AG09309 (cell line): ENCODE measurements at places on chromosomes 16 and 17.
A peak's percentile ranks its signal among the peaks of the same experiment; 100 is the strongest.

DNA sequence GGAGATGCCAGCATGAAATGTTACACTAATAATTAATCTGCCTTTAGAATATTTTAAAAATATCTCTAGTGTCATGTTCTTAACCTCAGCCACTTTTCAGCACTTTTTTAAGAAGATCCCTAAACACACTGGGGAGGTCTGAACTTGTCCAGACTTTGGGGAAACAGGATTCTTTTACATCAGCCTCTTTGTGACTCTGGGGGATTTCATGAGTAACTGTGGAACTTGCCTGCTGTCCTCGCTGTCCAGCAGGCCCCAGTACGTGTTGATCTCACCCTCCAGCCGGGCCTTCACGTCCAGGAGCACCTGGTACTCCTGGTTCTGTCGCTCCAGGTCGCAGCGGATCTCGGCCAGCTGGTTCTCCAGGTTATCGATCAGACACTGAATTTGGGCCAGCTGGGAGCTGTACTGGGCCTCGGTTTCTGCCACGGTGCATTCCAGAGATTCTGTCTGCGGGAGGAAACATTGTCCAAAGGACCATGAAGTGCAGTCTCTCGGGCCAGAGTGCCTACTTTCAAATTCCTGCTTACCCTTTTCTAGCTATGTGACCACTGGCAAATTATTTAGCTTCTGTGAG, 5.5 kb downstream of the KRT40 start:
- no peak for DNase-seq

GRCh38 chr17:9105068-9105868, 84.0 kb downstream of the NTN1 start:
- no peak for DNase-seq

GRCh38 chr17:31453896-31454295, 62.4 kb downstream of the RAB11FIP4 start:
- DNase-seq, result no peak

DNA sequence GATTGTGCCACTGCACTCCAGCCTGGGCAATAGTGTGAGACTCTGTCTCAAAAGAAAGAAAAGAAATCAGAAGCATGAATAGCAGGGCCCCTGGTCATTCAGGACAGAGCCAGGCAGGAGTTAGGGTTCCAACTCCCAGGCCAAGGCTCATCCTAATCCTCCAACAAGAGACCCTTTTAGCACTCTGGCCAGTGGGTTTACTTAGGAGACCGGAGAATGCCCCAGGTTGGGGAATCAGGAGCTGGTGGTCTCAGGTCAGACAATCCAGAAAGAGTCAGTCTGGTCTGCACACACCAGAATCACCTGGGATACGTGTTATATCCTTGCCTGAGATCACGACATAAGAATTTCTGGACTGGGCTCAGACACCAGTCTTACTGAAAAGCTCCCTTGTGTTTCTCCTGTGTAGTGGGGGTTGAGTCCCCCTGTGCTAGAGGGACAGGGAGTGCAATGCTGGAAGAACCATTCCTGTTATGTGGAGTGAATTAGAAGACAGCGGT, 48.7 kb downstream of the CCDC42 start:
- no peak for DNase-seq

- no peak for DNase-seq
These were observed 42.2 kb downstream of the RPTOR start for GRCh38 chr17:80586846-80587228.

DNA sequence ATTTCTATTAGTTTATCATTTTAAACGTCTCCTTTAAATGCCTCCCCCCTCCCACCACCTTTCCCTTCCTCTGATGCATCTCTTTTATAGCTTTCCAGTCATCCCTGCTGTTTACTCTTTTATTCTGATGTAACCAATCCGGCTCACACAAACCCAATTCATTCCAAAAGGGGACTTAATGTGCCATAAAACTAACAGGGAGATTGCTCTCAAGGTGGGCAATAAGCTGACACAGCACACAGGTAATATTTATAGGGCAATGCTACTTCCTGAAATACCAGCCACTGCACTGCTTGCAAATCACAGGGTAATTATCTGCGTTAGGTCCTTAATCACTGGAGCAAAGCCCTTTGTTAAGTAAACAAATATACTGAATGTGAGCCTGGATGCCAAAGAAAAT, 23.3 kb upstream of the CA10 start:
- no peak for DNase-seq

- no peak for DNase-seq
These were observed 41.3 kb downstream of the LMF1 start for GRCh38 chr16:929227-930073.

DNA sequence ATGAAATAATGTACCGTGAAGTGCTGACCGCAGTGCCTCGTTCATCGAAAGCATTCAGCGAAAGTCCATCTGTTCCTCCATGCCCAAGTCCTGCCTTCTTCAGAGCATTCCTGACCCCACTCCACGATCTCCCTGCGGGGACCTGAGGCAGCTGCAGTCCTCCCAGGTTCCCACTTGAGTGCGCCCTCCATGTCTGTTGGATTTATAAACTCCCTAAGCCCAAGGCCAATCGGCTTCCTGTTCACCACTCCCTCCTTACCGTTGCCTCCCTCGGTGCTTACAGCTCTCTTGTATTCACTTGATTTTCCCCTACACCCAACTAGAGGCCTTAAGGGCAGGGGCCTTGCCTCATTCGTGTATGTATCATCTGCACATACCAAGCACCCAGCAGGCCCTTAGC, 2.8 kb downstream of the RAD51D start:
- no peak for DNase-seq

DNA sequence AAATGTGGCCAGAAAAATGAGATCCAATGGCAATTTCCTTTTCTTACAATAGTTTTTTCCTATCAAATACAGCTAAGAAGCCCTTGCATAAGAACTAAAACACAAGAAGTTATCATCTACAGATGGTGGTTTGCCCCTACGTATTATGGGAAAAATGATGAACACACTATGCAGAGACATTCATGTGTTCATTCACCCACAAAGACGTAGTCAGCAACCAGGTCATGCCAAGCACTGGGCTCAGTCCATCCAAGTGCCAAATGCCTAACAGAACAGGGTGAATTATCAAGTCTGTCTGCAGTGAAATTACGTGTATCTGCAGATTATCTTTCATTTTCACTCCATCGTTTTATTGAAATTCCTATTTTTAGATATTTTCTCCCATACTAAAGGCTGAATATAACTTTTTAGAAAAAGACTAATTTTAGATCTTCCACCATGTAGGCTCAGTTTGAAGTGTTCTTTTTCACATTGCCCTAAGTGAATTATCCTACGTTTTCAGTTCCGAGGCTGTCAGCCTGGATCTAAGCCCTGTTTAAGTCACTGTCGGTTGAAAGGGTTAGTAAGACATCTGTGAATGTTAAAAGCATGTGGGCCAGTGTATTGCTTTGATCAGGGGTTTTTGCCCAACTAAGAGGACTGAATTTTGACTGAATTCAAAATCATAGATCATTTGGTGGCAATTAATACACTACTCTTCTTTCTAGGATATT, 78.1 kb upstream of the DHX40 start:
- peak; percentile 23 for DNase-seq

- no peak for DNase-seq
These were observed 14.5 kb upstream of the RNF222 start for GRCh38 chr17:8412089-8412488.

DNA sequence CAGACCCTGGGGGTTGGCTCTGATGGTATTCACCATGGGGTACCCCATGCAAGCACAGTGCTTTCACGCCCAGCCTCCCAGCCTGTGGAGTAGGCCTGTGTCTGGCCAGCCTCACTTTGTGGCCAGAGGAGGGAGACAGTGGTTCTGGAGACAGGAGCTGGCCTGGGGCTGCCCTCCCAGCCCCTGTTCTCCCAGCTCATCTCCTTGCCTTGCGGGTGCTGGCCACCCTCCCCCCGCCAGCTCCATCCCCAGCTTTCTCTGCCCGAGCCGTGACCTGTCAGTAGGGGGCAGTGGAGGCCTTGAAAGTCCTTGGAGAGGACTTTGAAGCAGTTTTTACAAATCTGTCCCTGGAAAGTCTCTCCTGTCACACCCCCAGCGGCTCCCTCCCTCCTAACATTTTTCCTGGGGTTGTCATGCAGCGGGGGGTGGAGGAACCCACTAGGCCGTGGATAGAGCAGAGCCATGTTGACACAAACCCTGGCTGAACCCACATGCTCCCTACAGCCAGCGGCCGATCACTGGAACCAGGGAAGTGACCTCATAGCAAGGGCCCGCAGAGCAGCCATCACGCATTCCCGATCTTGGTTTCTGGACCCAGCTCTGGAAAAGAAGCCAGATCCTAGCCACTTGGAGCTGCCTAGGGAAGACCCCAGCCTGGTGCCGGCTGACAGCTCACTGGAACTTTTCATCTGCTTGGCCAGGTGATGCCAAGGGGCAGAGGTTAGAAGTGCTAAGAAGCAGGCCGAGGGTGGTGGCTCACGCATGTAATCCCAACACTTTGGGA, 289.4 kb downstream of the SEC14L1 start:
- peak; percentile 93 for DNase-seq

GRCh38 chr16:85460252-85461021, 152.7 kb upstream of the GSE1 start:
- no peak for DNase-seq

DNA sequence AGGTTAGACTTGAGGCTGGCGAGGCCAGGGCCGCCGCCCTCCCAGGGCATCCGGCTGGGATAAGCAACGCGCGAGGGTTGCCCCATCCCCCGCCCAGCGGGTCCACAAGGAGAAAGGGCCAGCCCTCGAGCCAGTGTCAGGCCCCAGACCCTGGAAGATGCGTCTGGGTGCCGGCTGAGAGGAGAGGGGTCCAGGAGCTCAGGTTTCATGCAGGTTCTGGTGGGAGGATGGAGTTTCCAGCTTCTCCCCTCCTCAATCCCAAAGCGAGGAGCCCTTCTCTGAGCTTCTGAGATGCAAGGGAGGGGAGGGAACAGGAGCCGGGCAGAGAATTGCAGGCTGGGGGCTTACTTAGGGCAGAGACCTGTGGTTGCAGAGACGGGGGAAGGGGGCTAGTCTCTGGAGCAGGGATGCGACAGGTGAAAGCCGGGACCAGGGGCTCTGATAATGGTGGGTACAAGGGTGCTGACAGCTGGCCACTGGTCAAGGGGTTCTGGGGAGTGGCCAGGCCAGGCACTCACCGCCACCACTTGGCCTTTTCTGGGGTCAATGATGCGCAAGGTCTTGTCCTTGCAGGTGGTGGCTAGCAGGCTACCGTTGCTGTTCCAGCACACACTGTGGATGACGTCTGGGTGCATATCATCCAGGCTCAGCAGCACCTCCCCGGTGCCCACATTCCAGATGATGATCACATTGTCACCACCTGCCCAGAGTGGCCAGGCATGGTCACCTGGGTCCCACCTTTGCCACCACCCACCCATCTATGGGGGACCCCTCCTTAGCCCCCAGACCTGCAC, 4.2 kb downstream of the CORO6 start:
- no peak for DNase-seq

- DNase-seq, result peak; percentile 55
These were observed 15.4 kb downstream of the CNOT1 start for GRCh38 chr16:58614212-58614611.

DNA sequence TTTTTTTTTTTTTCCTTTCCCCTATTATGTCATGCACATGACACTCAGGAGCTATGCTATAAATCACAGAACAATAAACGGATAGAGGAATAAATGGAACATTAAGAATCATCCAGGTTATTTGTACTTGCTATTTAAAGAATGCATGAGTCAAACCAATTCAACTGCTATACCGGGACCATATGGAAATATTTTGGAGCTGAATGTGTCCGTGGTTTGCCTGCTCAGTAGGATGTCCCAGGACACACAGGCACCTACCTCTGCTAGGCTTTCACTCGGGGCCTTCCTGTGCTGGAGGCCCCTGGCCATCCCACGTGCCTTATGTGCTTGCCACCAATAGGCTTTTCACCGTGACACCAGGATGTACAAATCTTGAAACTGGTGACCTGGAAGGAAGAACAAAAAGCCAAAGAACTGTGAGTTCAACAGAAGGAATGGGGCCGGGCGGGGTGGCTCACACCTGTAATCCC, 15.3 kb upstream of the SEC14L1 start:
- DNase-seq, result peak; percentile 61

- DNase-seq, result no peak
These were observed 35.7 kb downstream of the SMARCE1 start for GRCh38 chr17:40611840-40612474.

DNA sequence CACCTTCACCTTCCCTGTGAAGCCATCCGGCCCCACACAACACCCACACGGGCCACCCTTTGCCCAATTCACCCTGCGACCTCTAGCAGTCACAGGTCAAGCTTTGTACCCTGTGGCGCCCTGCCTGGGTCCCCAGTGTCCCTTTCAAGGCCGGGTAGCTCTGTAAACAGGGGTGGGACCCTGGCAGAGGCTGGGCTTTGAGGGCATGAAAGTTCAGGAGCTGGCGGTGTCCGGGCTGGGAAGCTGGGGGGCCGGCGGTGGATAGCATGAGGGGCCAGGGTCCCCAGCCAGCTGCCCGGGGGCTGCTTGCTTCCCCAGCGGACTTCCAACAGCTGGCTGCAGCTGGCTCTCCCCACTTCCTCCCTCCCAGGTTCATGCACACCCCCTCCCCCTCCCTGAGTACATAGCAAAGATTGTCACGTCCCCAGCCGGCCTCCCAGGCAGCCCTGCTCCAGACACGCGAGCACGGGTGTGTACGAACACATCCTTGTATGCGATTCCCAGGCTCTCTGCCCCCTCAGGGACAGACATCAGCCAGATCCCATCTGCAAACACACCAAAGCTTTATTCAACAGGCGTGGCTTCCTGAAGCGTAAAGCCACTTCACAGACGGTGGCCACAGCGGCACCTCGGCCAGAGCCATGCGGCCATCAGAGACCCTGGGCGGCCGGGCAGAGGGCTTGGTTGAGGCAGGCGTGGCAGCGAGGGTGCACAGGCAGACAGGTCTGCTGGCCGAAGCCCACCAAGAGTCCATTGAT, 8.2 kb downstream of the NTHL1 start:
- DNase-seq, result peak; percentile 63

DNA sequence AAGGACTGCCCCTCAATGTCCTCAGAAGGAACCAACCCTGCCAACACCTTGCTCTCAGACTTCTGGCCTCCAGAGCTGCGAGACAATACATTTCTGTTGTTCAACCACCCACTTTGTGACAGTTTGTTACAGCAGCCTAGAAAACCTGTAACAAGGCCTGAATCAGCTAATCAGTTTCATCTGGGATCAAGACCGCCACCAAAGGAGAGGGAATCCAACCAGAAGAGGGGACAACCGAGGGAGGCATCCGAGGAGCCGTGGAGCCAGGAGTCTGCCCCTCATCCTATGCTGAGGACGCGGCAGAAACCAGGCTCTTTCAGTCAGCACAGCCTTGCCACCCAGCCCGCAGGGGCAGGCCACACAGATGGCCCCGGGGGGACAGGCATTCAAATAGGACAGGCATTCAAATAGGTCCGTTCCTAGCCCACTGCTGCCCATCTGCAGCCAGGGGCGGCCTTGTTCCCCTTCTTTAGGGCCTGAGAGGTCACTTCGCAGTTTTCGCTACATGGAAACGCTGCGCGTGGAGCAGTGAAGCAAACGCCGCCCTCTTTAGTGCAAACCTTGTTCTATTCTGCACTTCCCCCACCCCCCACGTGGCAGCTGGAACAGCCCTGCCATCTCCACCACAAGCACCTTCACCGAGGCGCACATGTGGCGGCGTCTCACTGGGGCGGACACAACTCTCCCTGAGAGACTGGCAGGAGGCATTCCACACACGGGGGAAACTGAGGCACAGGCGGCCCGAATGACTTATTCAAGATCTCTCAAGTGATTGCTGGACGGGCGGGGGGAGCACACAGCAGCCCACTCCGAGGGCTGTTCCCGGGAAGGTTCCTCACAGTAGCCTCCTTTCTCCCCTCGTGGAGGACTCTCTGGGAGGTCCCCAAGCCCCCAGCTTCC, 26.7 kb downstream of the FA2H start:
- DNase-seq, result no peak
